ENCODE measurements at places on chromosomes 1 and 21.

DNA sequence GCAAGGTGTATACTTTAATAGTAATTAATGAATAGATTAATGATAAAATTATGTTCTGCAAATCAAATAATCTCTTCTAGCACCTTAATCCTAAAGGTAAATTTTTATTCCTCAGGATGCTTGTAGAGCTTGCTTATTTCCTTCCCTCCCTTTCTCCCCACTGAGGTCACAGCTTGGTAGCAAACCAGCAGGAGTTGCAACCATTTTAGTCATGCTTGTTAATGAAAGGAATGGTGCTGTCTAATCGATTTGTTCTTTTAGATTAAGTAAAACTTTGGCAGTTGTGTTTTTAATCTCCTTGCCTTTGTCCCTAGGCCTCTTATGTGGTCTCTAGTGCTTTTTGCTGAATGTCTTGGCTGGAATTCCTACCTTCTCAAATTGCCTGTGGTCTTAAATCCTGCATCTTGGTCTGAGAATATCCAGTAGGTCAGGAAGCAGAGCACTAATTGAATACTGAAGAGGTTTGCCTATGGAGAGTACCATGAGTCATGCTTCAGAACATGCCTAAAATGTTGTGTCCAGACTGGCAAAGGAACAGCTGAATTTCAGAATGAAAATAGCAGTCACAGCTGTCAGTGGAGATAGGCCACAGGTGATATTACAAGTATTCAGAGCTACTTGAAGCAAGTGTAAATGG is 36.3 kb upstream of the RWDD3 start:
- DNase-seq, result peak; percentile 19

DNA sequence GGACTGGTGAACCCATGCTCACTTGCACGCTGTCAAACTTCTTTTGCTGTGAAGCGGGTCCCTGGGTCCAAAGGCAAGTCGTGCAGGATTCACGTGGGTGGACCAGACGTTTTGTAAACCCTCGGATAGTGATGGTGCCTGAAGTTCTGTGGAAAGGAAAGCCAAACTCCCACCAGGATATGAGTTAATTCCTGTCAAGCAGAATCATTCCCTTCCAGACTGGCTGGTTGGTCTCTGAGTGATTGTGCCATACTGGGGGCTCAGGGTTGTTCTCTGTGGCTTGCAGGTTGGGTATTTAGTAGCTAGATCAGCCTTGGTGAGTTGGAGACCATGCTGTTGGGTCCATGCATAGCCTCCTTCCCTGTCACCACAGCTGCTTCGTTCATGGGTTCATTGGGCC is 32.7 kb upstream of the IGSF5 start:
- no peak for DNase-seq

DNA sequence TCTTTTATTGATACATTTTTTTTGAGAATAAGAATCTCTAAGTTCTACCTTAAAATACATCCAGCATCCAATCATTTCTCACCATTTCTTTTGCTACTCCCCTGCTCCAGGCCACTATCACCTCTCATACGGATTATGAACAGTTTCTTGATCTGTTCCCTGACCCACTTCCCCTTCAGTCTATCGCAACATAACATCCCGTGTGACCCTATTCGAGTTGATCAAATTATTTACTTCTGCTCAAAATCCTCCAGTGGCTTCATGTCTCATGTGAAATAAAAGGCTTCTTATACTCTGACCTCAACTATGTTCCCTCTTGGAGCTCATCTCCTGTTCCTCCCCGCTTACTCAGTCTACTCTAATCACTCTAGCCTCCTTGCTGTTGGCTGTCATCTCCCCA is 5.2 kb downstream of the ALG14 start:
- no peak for DNase-seq

GRCh38 chr1:242139986-242140385 is 141.1 kb upstream of the MAP1LC3C start:
- no peak for DNase-seq

DNA sequence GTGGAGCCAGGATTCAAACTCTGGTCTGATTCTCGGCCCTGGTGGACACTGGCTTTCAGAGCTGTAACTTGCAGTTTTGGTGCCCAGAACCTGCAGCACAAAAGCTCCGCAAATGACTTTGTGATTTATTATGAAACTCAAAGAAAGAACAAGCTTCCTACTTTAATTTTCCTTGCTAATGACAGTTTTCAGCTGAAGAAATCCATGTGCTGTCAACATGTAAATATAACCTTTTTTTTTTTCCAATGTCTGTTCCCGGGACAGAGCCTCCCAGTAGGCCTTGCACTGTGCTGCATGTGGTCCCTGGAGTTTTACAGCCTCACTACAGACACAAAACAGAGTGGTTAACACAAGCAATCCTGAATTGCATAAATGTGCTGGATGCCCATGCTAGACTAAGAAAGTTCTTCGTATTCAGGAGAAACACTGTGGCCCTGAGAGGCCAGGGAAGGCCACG is 62.3 kb upstream of the ANGPTL1 start:
- peak; percentile 44 for DNase-seq

DNA sequence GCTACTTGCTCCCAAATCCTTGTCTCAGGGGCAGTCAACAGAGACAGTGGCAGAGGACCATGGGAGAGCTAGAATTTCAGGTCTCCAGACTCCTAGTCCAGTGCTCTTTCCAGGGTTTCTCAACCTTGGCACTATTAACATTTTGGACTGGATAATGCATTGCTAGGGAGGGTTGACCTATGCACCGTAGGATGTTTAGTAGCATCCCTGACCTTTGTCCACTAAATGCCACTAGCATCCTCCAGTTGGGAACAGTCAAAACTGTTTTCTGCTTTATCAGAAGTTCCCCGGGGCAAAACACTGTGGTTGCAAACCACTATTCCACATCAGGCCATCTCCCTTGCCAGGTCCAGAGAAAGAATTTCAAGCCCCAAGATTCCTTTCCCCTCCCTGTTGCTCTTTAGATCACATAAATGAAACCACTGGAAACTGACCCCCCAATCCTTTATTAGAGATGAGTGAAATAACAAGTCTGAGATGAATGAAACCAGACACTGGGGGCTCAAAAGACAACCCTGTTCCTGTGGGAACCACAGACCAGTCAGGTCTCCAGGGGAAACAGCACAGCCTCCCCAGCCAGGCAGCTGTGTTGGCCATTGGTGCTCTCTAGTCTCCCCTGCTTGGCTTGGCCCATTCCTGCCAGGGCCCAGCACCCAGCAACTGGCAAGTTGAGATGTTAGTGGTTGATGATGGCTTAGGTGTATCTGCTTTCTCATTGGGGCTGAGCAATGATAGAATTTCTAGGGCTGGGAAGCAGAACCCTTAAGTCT is 3.8 kb upstream of the TCEA3 start:
- no peak for DNase-seq

DNA sequence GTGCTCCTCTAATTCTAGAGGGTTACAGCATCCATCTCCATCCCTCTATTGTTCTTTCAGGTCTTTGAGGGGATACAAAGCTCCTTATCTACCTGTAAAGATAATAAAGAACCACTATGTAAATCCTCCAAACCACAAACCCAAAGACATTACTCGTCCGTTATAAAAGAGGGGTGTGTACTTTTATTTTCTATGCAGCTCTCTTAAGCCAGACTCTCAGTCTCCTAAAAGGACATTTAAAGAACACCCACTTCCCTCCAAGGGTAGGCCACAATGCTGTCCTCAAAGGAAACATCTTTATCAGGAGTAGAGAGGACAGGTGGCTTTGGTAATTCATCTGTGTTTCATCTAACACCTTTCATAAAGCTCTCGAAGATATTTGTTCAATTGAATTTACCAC is 67.9 kb upstream of the DYNLT5 start:
- no peak for DNase-seq

- peak; percentile 81 for DNase-seq
These were observed 4.5 kb upstream of the IER5 start for GRCh38 chr1:181083842-181084605.

DNA sequence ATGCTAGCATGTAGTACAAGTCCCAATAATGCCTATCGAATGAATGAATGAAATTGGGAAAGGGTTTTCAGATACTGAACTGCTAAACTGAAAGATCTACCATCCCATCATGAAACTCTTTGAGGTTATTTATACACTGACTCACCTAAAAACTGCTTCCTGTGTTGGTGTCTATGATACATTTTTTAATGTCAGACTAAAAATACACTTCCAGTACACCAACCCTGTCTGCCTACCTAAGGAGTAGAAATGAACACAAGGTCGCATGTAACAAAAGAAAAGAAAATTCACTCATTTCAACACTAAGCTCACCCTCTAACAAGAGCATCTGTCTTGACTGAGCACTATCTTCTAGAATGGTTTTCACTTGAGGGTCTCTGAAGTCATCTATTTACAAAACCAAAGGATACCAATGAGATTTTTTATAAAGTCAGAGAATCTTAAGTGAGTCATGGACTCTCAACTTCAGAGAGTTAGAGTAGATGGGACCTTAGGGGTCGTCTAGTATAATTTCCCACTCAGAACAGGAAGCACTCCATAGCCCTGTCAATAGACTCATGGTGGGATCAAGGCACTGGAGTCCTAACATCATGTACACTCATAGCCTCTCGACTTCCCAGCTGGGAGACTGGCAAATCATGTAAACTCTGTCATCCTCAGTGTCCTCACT is 53.4 kb downstream of the WLS start:
- peak; percentile 81 for DNase-seq

DNA sequence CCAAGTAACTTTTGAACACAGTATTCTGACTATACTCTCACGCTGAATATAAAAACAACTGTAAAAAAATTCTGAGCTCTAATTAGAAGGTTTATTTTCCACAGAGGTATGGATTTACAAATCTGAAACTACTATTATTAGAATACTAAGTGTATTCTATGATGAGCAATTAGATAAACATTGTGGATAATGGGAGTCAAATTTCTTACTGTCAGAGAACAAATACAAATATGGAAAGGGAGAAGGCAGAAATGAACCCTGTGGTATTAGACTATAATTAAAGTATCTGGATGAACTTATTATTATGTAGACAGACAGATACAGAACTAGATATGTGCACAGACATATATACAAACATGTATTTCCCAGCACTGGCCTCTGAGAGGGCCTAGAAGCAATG is 22.6 kb downstream of the ALDH9A1 start:
- DNase-seq, result no peak

DNA sequence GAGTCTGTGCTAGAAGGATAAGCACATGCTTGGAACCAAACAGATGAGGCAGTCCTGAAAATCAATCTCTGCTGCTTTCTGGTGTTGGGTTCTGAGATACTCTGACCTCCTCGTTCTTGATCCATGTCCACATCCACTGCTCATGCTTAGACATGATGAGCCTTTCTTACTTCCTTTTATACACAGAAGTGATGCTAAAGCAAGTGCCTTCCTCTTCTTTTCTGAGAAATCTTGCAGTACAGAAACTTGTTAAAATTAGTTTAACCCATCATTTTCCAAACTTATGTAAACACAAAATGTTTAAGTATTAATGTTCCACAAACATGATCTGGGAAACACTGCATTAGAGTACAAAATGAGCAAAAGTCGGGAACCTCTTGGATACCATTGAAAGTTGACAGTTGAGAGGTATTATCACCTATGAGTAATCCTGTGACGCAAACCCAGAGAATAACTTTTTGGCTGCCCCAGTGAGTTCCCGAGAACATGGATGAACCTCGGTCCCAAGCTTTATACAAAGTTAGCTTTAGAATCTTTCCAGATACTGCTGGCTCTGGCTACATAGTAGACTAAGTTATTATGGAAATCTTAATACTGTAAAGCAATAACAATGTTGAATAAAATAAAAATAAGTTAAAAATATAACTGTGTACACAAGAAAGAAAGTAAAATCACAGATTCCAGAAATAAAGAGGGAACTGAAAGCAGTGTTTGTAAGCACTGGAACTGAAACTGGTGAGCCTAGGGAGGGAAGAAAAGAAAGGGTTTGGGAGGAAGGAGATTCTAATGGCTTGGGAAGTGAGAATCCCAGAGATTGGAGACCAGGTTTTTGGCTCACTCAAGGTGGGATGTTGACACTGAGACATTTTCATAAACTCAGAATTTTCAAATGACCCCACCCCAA is 429.3 kb upstream of the RUNX1 start:
- peak; percentile 76 for DNase-seq

- peak; percentile 100 for DNase-seq
These were observed 18.6 kb downstream of the AZIN2 start for GRCh38 chr1:33099290-33100118.

- peak; percentile 61 for DNase-seq
These were observed 39.8 kb upstream of the ZC3H12A start for GRCh38 chr1:37434292-37435225.

DNA sequence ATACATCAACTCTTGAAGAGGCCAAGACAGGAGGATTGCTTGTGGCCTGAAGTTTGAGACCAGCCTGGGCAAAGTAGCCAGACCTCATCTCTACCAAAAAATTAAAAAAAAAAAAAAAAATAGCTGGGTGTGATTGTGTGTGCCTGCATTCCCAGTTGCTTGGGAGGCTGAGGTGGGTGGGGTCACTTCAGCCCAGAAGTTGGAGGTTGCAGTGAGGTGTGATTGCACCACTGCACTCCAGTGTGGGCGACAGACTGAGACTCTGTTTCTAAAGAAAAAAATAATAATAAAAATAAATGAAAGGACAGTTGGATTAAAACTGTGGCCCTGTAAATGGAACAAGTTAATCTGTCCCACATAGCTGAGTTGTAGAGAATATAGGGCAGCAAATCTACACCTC is 18.9 kb upstream of the ZNF496 start:
- no peak for DNase-seq

DNA sequence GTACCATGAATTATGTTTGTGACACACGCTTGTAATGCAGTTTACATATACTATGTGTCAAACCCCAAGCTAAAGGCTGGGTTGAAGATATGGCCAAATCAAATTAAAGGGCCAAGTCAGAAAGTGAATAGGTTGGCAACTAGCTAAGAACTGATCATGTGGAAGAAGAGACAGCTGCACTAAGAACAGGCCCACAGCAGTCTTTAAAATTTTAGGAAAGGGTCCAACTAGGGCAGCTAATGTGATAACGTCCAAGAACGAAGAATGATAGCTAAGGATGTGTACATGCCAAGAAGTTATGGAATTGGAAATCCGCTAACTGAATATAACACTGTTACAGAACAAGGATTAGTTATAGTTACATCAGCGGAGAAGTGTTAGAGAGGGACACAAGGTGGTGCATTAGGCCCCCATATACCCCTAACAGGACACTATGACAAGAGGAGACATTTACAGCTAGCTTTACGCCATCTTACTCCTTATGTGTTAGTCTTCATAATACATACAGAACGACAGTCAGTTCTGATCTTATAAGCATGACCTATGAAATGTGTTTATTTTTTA is 6.5 kb upstream of the RNF2 start:
- no peak for DNase-seq

DNA sequence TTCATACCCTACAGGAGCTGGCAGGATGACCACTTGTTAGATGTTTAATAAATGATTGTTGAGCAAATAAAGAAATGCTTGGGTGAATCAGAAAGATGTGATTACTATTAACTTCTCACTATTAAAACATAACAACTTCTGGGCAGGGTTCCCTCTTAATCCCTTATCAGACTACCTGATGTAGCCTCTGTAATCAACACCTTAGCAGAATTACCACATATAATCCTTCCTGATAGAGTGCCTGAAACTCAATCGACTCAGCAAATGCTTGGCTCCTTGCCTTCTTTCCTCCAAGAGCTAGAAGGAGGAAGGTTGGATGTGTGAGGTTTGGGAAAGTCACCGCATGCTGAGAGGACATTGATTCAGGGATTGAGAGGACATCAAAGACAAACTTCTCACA is 34.8 kb upstream of the DSCAM start:
- DNase-seq, result no peak

GRCh38 chr1:213211201-213211600 is 160.2 kb downstream of the RPS6KC1 start:
- no peak for DNase-seq

GRCh38 chr1:154975409-154976059 is 1.1 kb downstream of the CKS1B start:
- DNase-seq, result peak; percentile 61
